ENCODE measurements at places on chromosomes 13 and 19. TPM values are rescaled to one million over a fixed set of nuclear protein-coding genes. Genes with fewer than 3 reads are reported as not detected.

DNA sequence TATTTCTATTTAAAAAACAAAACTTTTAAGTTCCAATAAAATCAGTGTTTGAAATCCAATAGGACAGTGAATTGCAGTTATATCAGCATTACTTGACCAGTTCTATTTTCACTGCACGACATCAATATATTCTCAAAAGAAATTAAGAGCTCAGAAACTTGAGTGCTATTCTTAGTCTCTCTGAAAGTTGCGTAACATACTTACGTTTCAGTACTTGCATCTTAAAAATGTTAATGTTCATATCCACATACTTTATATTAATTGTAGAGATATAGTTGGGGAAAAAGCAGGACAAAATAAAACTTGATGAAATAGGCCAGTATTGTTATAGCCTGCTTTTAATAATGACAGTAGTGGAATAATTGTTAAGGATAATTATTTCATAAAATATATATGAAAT is 720.5 kb upstream of the PCDH9 start:
- DNase-seq: no peak

DNA sequence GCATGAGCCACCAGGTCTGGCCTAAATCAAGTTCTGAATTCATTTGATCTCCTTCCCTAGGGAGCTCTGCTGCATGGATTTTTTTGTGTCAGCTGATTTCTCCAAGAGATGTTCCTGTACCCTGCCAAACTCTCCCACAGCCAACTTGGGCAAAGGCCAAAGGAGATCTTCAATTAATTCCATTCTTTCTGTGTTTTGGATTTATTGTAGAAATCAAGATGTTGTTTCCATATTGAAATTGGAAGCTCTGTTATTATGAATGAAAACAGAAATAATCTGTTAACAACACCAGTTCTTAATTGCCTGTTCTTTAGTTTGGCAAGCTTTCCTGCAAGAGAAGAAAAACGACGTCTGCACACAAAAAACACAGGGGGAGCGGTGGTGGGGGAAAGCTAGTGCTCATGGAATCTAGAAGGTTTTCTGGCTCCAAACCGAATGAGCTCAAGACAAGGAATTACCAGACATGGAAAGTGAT is 86.5 kb upstream of the ABCC4 start:
- no peak for DNase-seq

GRCh38 chr19:45177817-45178261 is at the start of gene TRAPPC6A:
TRAPPC6A (minus strand) TSS chr19:45178237; CDS start chr19:45178218, 19 bp downstream.
- peak; percentile 43 for DNase-seq

Gene ACP4
- not detected for total RNA-seq

GRCh38 chr13:99796175-99796819 is 175.3 kb downstream of the ZIC5 start:
- DNase-seq: peak; percentile 40

DNA sequence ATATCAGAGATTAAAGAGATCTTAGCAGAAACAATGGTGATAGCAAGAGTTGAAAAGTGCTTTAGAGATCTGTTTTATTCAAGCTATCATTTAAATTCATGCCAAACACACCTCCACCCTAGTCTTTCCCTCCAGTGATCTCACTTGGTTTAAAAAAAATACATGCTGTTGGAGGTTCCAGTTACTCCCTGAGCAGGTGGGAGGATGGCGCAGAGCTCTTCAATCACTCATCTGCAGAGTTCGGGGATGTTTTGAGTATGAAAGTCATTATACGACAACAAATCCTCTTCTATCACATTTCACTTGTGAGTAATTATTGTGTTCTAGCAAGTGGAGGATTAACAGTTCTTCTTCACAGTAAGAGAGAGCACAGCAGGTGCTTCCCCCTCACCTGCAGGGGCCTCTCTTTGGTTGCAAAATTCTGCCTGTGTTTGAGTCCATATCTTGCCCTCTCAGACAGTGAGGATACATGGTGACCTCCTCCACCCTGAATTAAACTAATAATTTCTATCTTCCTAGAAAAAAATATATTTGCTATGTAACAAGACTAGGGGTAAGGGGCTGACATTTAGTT is 376.7 kb downstream of the LIG4 start:
- no peak for DNase-seq
